Keratinocyte (primary cell): ENCODE measurements at places on chromosomes 13 and 19.

- H3K4me3 ChIP-seq: no peak overlapping the region
- peaks cover 21% of the 10 kb centered on the region for H3K36me3 ChIP-seq
- H3K4me1 ChIP-seq: peaks cover 7% of the 10 kb centered on the region
- peaks cover 9% of the 10 kb centered on the region for H3K27me3 ChIP-seq
These were observed 7.2 kb downstream of the WDR18 start for GRCh38 chr19:991174-991931.

DNA sequence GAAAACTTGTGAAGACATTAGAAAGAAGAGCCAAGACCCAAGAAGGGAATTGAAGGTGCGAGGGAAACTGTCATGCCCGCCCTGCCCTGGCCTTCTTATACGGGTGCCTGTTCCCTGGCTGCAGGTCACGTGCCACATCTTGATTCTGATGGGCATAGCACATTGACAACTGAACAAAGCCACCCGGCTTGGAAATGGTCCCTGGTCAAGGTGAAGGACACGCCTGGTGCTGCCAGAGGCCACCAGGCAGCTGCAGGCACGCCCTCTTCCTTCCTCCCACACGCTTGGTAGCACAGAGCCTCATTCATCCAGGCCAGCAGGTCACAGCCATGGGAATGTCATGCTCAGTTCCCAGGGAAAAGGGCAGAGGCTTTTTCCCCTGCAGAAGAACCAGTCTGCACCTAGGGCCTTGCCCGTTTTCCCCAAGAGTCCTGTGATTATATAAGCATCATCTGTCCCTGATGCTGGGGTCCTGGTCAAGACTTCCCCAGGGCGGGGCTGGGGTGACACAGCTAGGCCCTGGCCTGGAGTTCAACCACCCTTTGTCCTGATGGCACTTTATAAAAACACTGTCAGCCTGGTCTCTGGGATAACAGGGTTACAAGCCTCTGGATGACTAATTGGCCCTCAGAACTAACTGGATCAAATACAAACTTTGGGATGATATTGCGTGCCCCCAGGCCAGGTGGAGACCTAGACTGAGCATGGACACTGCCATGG lies 56.0 kb downstream of the CDADC1 start:
- no peak for DNase-seq
- no peaks in the 10 kb centered on the region for H3K36me3 ChIP-seq
- H3K4me3 ChIP-seq: no peak overlapping the region
- H3K27ac ChIP-seq: no peak overlapping the region

DNA sequence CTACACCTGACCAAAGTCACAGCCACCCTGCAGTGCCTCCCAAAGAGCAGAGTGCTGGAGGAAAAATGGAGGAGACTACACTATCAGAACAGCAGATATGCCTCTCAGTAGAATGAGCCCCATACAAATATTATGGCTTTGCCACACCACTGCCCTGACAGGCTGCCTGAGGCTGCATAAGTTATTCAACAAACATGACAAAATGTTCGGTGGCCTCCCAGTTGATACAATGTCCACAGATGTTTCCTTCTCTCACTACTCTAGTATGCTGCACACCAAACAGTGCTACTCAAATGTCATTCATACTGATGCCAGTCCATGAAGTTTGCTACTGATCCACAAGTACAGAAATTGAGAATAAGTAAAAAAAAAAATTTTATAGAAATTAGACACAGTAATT lies 41.0 kb downstream of the N4BP2L2 start:
- H3K4me3 ChIP-seq: no peak overlapping the region
- no peaks in the 10 kb centered on the region for H3K4me1 ChIP-seq
- H3K27me3 ChIP-seq: no peaks in the 10 kb centered on the region
- no peak overlapping the region for H3K27ac ChIP-seq
- DNase-seq: no peak

GRCh38 chr13:102854675-102855074 lies 8.8 kb downstream of the ERCC5 start:
- H3K4me1 ChIP-seq: no peaks in the 10 kb centered on the region
- no peak overlapping the region for H3K27ac ChIP-seq
- H3K36me3 ChIP-seq: peaks cover 28% of the 10 kb centered on the region
- no peak for DNase-seq
- H3K4me3 ChIP-seq: no peak overlapping the region

DNA sequence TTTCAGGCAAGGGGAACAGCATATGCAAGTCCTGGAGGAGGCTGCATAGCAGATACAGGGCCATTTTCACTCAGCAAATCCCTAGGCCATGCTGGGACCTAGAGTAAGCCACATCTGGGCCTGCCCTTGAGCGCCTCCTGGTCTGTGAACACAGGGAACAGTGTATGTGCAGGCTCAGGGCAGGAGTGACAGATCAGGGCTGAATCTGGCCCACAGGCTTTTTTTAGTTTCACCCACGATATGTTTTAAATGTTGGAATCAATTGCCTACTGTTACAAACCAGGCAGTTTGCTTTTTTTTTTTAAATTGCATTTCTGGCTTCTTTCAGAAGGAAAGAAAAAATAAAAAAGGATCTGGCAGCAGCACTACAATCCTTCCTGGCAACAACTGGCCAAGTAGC lies 1.5 kb upstream of the TMEM145 start:
- H3K27me3 ChIP-seq: peaks cover 30% of the 10 kb centered on the region
- DNase-seq: no peak
- no peak overlapping the region for H3K27ac ChIP-seq
- no peaks in the 10 kb centered on the region for H3K4me1 ChIP-seq

- H3K4me1 ChIP-seq: peaks cover 39% of the 10 kb centered on the region
- peaks cover 61% of the 10 kb centered on the region for H3K27me3 ChIP-seq
- no peak overlapping the region for H3K27ac ChIP-seq
- no peak overlapping the region for H3K4me3 ChIP-seq
These were observed 3.0 kb upstream of the IGFL1 start for GRCh38 chr19:46226438-46226973.

DNA sequence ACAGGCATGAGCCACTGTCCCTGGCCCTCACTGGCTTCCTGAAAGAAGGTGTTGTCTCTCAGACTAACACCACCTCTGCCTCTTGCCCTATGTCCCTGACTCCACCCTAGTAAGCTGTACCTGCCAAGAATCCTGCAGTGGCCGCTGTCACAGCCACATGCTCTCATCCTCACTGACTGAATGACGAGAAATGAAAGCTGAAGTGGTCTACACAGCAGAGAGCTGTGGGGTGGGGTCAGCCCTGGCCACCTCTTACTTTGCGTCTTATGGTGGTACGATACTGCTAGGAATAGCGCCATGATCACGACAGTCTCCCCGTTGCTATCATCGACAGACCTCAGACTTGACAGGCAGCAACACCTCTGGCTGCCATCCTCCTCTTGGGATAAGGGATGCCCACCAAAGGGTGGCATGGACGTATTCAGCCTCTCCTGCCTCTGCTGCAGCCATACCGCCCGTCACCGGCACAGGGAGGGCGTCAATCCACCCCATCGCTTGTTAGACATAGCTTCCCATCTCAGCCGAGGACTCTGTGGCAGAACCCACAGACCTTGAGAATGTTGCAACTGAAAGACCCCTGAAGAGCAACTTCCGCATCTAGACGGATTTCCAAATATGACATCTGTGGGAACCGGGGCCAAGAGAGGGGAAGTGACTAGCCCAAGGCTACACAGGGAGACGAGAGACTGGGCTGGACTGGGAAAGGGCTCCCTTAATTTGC lies 809 bp downstream of the MYO1F start:
- DNase-seq: no peak
- H3K27me3 ChIP-seq: no peaks in the 10 kb centered on the region
- no peak overlapping the region for H3K4me3 ChIP-seq
- no peak overlapping the region for H3K27ac ChIP-seq

DNA sequence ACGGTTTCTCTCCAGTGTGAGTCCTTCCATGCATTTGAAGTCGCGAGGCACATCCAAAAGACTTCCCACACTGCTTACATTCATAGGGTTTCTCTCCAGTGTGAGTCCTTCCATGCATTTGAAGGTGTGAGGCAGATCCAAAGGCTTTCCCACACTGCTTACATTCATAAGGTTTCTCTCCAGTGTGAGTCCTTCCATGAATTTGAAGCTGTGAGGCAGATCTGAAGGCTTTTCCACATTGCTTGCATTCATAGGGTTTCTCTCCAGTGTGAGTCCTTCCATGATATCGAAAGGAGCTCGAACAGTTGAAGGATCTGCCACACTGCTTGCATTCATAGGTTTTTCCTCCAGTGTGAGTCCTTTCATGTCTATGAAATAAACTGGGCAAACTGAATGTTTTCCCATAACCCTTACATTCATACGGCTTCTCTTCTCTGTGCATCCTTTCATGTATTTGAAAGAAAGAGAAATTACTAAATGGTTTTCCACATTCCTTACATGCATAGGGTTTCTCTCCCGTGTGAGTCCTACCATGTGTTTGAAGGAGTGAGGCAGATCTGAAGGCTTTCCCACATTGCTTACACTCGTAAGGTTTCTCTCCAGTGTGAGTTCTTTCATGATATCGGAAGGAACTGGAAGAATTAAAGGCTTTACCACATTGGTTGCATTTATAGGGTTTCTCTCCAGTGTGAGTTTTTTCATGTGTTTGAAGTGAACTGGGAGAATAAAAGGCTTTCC lies 20.3 kb downstream of the ZNF433 start:
- no peak overlapping the region for H3K27ac ChIP-seq
- no peak overlapping the region for H3K4me3 ChIP-seq
- peaks cover 27% of the 10 kb centered on the region for H3K36me3 ChIP-seq
- no peaks in the 10 kb centered on the region for H3K4me1 ChIP-seq

GRCh38 chr13:67017276-67017675 lies 212.9 kb downstream of the PCDH9 start:
- no peaks in the 10 kb centered on the region for H3K4me1 ChIP-seq
- no peaks in the 10 kb centered on the region for H3K36me3 ChIP-seq
- no peak overlapping the region for H3K27ac ChIP-seq
- no peak for DNase-seq
- no peaks in the 10 kb centered on the region for H3K27me3 ChIP-seq
- no peak overlapping the region for H3K4me3 ChIP-seq

DNA sequence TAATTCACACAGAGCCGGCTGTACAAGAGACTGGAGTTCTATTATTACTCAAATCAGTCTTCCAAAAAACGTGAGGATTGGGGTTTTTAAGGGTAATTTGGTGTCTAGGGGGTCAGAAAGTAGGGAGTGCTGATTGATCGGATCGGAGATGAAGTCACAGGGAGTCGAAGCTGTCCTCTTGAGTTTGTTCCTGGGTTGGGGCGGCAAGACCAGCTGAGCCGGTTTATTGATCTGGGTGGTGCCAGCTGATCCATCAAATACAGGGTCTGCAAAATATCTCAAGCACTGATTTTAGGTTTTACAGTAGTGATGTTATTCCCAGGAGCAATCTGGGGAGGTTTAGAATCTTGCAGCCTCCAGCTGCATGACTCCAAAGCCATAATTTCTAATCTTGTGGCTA lies 262.7 kb downstream of the KCNRG start:
- H3K4me1 ChIP-seq: no peaks in the 10 kb centered on the region
- H3K27me3 ChIP-seq: no peaks in the 10 kb centered on the region
- no peak for DNase-seq
- H3K4me3 ChIP-seq: no peak overlapping the region
- no peaks in the 10 kb centered on the region for H3K36me3 ChIP-seq
- no peak overlapping the region for H3K27ac ChIP-seq

GRCh38 chr19:17248011-17248776 lies 2.5 kb upstream of the NR2F6 start:
- H3K27me3 ChIP-seq: no peaks in the 10 kb centered on the region
- DNase-seq: peak; percentile 54
- H3K36me3 ChIP-seq: no peaks in the 10 kb centered on the region
- H3K4me3 ChIP-seq: no peak overlapping the region
- H3K27ac ChIP-seq: no peak overlapping the region

DNA sequence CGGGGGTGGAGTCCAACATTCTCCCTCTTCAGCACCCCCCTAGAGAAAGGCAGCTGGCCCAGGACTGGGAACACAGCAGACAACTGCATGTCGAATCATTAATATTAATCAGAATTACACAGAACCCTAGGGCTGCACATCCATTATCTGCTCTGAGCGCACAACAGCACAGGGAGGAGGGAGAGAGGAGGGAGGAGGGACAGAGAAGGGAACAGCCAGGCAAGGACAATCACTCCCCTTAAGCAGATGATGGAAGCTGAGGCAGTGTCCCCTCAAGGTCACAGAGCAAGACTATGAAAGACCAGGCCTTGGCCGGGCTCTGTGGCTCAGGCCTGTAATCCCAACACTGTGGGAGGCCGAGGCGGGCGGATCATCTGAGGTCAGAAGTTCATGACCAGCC lies 25.7 kb downstream of the TLE6 start:
- H3K4me1 ChIP-seq: no peaks in the 10 kb centered on the region
- no peaks in the 10 kb centered on the region for H3K27me3 ChIP-seq
- no peak overlapping the region for H3K27ac ChIP-seq

DNA sequence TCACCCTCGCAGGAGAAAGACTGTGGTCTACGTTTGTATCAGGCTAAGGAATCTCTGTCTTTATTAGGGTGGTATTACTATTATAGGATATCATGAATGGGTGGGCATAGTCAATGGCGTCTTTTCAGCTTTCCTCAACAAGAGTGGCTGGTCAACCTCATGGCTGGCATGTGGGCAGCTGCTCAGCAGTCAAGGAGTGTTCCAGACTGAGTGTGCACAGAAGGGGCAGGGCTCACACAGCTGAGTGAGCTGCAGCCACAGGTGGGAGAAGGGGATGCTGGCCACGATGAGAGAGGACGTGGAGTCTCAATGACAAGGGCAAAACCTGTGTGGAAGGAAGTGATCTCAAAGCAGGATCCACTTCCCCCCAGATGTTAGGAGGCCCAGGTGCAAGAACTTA lies 54.7 kb downstream of the SLC7A1 start:
- H3K4me3 ChIP-seq: no peak overlapping the region
- H3K4me1 ChIP-seq: peaks cover 4% of the 10 kb centered on the region
- H3K27ac ChIP-seq: no peak overlapping the region

GRCh38 chr13:96903085-96903484 lies 91.2 kb downstream of the OXGR1 start:
- no peaks in the 10 kb centered on the region for H3K4me1 ChIP-seq
- no peak overlapping the region for H3K27ac ChIP-seq
- no peak overlapping the region for H3K4me3 ChIP-seq
- no peak for DNase-seq

DNA sequence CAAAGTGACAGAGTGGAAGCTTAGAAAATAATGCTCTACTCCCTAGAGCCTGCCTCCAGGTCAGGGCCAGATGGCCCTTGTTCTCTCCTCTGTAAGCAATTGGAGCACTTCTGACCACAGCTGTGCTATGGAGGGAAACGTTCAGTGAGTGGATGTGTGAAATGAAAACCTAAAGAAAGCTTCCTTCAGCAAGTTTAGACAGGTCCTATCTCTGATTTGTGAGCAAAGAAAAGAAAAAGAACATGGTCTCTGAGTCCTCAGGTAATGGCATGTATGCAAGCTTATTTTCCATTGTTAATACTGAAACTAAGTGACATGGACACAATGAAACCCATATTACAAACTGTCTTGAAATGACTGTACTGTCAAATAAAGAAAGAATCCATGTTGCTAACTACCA lies 1486.8 kb downstream of the EFNB2 start:
- H3K36me3 ChIP-seq: no peaks in the 10 kb centered on the region
- no peaks in the 10 kb centered on the region for H3K4me1 ChIP-seq
- no peak overlapping the region for H3K27ac ChIP-seq
- H3K27me3 ChIP-seq: no peaks in the 10 kb centered on the region
- no peak for DNase-seq
- no peak overlapping the region for H3K4me3 ChIP-seq
